ENCODE measurements at places on chromosomes 12 and 14.

- DNase-seq = no peak
Measured at GRCh38 chr14:30848449-30849240, 25.7 kb upstream of the COCH start.

DNA sequence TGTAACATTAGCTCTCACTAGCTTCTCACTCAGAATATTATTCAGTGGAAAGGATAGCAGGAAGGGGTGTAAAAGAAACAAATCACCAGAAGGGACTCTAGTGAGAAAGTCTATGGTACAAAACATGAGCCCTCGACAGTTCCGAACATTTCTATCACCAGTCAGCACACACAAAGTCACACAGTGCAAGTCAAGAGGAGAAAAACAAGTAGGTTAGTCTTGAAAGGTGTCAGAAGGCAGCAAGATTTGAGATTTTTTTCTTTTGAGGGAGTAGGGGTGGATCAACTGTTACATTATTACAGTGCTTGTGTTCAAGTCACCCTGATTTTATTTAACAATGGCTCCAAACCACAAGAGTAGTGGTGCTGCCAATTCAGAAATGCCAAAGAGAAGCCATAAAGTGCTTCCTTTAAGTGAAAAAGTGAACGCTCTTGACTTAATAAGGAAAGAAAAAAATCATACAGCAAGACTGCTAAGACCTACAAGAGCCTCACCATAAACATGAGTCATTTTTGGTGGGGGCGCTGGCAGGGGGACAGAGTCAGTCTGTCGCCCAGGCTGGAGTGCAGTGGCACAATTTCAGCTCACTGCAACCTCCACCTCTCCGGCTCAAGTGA, 42.3 kb downstream of the GNS start:
- DNase-seq = no peak

GRCh38 chr12:632102-632696, 31.0 kb downstream of the NINJ2 start:
- DNase-seq = no peak

DNA sequence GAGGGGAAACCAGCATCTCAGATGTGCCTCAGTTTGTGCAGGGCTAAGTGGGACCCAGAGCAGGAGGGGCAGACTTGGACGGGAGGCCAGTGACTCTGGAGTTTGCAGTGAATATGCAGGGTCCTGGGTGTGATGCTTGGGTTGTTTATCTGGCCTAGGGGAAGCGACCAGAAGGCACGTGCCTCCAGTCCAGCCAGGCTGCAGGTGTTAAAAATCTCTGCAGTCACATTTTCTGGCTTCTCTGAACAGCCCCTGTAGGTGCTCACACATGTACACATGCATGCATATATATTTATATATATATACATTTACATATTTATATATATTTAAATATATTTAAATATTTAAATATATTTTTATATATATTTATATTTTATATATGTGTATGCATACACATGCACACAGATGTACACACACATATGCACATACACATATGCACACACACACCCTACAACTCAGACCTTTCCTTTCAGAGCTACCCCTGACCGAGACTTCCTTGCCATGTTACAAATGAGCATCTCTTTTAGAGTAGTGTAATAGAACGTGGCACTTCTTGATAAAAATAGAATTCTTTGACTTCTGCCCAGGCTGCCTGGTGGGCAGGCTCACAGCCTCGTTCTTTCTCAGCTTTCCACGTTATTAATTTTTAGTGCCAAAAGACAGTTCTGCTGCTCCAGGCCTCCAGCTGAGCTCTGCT, 26.8 kb upstream of the TCL1B start:
- no peak for DNase-seq

Data from stimulated activated CD8-positive, alpha-beta memory T cell treated with anti-CD3 and anti-CD28 coated beads, Interleukin-4, amount 100 ng/mL, for 1 hour (primary cell).